Islet precursor cell (in vitro differentiated cells): ENCODE measurements at places on chromosomes 2 and 18.

- no peak for DNase-seq
Measured at GRCh38 chr2:39933196-39933595, 154.1 kb upstream of the THUMPD2 start.

DNA sequence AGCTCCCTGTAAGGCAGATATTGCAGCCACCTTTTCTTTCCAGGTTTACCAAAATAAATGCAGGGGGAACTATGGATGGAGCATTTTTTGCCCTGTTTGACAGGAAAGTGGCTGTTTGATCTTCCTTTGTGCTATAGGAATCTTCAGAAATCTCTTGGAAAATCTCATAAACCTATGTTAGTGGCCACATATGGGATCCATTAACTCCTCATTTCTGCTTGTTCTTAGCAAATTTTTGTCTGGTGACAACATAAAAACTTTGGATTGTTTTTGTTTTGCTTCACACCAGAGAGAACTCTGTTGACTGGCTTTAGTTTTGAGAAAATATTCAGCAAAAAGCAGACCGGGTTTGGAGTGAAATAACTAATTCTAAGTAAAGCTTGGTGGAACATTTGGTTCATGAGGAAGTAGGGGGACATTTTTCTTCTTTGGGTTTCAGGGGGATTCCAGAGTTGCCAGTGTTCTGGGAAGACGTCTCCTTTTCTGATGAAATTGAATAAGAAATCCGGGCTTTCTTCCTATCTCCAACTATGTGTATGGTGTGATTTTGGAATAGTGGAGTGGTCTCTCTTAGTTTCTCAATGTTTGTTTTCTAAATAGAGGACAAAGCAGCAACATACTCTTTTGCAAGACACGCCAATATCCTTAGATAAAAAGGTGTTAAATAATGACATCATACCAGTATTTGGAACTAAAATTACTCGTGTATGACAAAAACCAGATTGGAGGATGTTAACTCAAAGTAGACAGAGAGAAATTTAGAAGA is 174.4 kb downstream of the ICOS start:
- no peak for DNase-seq

GRCh38 chr18:48785091-48785614 is 165.6 kb downstream of the SMAD7 start:
- no peak for DNase-seq

GRCh38 chr2:98551316-98551715 is 57.0 kb downstream of the COA5 start:
- peak; percentile 5 for DNase-seq

GRCh38 chr2:224976629-224977525 is 65.4 kb downstream of the DOCK10 start:
- no peak for DNase-seq

GRCh38 chr2:75491129-75491753 is 69.5 kb downstream of the EVA1A start:
- no peak for DNase-seq

DNA sequence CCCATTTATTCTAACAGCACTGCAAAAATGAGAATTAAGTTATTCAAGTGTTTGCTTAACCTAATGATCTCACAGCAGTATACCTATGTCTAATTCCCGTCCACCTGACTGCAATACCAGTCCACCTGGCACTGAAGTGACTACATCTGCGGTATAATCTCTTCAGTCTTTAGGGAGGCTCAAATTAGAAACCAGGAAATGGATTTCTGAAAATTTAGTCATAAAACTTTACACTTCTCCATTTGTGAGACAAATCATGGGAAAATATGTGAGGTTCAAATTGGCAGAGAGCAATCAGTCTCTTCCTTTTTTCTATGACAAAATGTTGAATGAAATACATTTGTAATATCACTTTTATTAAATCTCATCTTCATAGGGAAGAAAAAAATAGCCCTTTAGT is 33.0 kb downstream of the FTCDNL1 start:
- DNase-seq, result no peak

DNA sequence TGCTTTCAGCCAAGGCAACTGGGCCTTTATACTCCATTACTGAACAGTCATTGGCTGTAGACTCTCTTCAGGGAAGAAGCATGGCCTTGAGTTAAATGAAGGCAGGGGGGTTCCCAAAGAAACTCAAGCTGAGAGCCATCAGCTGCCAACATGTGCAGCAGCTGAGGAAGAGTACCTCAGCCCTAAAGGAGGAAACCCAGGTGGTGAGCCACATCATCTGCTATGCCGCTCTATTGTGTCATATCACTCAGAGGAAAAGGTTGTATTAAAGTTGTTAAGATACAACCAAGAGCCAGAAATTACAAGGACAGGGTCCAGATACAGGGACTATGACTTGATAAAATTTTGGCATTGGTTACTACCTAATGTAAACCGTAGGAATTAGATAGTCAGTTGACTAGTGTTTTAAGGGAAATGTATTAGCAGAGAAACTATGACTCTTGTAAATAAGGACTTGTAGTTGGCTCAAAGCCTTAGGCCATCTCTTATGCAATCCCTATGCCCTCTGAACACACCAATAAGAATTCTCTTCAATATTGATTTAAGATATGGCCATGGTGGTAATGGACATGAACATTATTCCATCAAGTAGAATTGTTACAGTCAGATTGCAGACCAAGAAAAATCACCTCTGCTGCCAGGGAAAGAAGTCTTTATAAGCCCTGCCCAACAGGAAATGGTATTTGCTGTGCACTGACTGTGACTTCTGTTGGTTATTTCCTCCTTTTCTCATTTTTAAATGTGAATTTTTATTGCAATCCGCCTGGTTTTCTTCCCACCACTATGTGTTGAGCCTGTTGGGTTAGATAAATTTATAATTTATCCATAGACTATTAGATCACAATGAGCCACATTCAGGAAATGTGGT is 9.2 kb upstream of the LRPPRC start:
- DNase-seq, result no peak

DNA sequence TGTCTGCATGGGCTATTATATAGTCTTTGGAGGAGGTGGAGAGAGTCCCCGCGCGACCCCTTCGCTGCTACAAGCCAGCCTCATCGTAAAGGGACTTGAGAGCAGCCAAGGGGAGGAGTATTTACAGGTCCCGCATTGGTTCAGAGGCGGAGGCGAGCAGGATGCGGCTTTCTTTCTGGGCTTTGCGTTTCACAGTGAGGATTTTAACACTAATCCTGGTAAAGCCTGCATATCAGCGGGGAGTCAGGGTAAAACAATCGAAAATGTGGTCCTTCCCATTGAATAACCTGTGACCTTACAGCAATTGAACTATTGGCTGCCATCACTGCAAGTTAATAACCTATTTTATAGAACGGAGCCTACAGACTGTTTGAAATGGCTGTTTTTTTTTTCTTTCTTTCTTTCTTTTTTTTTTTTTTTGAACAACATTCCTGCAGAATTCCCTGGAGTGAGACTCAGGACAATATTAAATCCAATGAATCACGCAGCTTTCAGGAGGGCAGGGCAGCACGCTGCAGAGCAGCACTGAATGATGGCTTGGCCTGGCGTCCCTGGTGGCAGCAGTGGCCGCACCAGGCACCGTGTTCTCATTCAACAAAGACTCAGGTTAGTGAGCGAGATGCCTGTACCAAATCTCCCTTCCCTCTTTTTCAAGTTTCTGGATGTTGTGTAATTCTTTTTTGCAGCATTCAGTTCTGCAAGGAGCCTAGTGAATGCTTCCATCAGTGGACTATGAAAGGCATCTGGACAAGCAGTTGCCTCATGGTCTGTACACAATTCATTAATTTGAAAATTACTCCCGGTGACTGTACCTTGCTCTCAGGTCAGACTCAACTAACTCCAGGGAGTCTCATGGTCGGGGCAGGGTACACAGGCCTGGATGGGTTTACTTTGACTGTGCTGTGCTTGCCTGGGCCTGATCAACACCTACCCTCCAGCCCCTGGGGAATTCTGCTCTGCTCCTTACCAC is 19.8 kb downstream of the SMIM21 start:
- DNase-seq, result no peak

- no peak for DNase-seq
Measured at GRCh38 chr18:65761636-65762295, 11.0 kb downstream of the CDH7 start.

- peak; percentile 93 for DNase-seq
Measured at GRCh38 chr2:216692636-216693413, 2.5 kb downstream of the IGFBP5 start.

DNA sequence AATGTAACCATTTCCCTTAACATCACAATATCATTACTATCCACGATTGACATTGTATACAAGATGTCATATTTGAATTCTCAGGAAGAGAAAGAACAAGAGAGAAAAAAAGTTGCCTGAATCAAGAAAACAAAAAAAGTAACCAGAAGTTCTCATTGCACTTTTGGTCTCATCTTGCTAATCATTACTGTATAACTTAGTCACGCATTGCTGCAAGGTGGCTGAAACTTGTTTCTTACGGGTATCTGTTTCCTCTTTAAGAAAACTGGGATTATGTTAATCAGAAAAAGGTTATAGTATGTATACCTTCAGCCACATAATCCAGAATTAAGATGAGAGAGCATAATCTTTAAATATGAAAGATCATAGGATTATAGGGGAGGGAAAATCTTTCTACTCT is 639.7 kb upstream of the SYT4 start:
- DNase-seq, result no peak

- no peak for DNase-seq
Measured at GRCh38 chr18:45268583-45268982, 346.7 kb upstream of the SLC14A2 start.

DNA sequence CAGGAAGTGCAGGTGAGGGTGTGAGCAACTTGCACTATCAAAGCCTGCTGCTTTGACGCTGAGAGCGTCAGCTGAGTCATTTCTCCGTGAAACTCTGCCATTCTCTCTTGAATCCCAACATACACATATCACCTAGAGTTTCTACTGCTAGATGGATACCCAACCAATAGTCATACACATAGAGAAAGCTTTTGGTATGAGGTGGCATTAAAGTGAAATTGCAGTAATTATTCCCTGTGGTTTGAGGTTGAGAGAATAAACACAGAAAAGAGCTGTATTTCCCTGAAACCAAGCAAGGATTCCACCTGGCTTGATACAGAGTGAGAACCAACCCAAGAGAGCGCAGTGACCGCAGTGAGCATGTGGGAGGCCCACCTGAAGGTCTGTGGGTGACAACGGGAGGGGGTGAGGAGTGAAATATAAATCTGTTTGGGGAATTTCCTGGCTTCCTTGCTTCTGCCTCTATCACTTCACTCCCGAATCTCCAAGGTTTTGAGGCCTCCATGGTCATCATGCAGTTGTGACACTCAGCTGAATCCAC is 28.8 kb upstream of the TMEM18 start:
- no peak for DNase-seq

DNA sequence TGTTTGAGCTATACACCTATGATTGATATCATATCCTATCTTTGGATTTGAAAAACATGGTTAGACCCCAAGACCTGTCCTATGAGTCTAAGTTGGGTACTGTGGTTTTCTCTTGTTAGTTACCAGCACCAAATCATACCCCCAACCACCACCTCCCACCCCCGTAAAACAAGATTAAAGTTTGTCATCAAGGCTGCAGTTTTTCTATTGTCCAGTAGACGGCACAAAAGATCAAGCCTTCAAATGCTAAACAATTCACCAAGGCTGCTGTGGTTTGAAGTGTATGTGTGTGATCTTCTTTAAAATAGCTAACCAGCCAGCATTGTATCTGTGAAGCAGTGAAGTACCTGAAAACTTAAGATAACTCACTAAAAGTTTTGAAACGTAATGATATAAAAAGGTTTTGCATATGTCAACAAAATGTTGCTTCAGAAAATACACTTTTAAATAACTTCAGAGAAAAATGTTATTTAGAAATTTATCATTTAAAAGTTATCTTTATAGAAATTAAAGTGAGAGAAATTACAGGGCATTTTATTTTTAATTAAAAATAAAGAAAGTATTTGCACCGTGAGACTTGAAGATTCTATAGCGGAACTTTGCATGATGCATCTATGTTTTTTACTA is 5.8 kb upstream of the MEIS1 start:
- DNase-seq, result no peak

DNA sequence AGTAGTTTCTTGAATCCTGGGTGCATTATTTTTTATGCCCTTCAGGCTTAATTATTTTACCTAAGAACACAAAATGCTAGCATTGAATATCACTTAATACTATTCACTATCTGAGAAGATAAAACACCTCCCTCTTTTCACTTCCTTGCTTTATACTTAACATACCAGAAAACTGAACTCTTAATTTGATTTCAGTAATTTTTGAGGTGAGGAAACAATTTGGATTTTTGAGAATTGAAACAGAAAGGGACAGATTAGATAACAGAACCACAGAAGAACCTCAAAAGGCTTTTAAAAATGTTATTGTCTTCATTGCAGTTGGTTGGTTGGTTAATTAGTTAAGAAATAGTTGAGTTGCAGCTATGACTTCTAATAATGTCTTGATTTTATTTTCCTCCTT is 69.5 kb downstream of the GPD2 start:
- DNase-seq, result no peak

- DNase-seq, result no peak
Measured at GRCh38 chr2:98637401-98638147, 29.2 kb downstream of the UNC50 start.

GRCh38 chr2:188399159-188399558 is 107.5 kb downstream of the GULP1 start:
- DNase-seq, result no peak

DNA sequence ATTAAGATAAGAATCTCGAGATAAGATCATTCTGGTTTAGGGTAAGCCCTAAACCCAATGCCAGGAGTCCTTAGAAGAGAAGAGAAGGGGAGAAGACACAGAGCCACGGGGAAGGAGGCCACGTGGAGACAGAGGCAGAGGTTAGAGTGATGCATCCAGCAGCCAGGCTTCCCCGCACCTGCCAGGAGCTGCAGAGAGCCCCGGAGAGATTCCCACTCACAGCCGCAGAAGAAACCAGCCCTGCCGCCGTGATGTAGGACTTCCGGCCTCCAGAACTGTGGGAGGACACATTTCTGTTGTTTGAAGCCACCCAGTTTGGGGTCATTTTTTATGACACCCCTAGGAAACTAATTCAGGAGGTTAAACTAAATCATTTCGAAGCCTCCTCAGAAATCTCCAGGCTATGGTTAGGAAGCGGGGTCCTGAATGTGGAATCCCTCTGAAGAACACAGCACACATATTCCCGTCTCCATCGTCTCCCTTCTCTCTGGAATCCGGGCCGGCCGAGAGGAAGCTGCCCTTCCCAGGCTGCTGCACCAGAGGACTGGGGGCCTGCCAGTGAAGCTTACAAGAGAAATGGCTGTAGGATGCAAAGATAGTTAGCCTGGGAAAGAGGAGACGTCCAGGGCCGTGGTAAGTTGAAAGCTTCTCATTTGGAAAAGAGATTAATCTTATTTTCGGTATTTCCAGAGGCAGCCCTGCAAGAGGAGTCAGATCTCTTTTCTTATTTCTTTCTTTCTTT is 156.6 kb downstream of the TWIST2 start:
- DNase-seq, result peak; percentile 40
